ENCODE measurements at places on chromosomes 11 and 22.
A peak's percentile ranks its signal among the peaks of the same experiment; 100 is the strongest.

DNA sequence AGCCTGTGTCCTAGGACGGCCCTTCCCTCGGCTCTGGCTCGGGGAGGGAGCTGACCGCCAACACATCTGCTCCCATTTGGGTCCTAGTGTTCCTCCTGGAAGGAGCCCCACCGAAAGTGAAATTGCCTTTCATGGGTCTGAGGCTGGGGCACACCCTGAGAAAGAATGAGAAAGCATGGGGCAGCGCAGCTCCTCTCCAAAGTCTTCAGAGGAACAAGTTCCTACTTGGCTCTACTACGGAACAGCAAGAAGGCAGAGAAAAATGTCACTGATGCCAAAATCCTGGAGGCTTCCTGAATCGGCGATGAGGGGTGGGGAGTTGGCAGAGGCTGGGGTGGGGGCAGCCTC is 41.5 kb upstream of the MYEOV start:
- DNase-seq, result no peak

DNA sequence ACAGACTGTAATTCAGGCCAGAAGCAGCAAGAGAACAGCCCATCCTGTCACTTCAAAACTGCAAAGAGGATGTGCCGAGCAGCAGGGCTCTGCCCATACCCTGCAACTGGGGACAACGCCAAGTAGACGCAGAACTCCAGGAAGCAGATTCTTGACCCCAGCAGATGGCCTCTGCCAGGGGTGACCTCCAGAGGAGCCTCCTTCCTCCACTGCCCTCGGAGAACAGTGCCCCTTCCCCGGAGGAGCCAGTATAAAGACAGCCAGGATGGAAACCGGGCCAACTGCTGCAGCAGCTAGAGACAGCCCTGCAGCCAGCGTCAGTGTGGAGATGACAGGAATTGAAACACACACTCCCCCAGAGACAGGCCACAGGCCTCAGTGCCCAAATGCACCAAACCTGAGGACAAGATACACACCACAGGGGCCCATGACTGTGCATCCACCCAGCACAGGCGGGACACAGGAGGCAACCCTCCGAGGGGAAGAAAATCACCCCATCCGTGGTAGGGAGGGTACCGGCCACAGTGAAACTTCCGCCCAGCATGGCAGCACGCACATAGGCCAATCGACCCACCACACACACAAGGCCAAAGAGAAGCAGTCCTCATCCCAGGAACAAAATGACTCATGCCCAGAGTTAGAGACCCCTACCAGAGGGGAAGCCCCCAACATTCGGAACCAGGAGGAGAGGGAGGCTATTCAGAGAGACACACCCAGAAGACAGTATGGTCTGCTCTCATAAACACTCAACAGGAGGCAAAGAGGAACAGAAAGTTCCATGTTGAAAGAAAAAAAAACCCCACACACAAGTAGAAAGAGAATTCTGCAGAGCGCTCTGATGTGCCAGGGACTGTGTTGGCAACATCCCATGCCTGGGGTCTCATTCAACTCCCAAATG is 5.6 kb downstream of the AHNAK start:
- no peak for DNase-seq

DNA sequence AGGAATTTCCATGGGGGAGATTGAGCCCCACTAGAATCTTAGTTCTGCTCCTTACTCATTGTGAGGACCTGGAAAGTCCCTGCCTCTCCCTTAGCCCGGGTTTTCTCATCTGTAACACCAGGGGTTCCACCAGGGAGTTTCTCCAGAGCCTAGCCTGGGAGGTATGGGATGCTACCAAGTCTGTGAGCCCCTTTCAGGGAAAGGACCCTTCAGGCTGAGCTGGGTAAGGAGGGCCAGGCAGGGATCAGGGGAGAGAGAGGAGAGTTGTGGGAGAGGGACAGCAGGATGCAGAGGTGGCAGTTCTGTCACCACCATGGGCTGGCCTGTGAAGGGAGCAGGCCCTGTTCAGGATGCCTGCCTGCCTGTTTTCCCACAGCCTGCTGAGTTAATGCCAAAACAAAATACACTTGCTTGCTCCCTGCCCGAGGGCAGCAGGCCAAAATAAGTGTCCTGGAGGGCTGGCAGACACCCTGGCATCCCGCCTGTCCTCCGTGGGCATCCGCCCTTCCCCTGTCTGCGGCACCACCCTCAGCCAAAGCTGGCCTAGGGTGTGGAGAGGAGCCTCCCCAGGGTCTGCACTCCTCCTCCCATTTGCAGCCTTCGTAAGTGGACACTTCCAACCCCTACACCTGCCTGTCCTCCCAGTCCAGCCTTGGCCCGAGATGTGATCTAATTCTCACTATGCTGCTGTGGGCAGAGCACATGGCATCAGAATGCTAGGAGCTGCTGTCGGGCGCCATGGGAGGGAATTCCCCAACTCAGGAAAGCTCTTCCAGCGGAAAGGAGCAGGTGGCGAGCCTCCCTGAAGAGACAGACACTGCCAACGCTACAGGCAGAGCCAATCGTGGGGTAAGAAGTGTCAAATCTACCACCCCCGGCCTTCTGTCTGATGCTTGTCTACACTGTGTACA is 5.9 kb upstream of the FCHSD2 start:
- DNase-seq, result no peak

DNA sequence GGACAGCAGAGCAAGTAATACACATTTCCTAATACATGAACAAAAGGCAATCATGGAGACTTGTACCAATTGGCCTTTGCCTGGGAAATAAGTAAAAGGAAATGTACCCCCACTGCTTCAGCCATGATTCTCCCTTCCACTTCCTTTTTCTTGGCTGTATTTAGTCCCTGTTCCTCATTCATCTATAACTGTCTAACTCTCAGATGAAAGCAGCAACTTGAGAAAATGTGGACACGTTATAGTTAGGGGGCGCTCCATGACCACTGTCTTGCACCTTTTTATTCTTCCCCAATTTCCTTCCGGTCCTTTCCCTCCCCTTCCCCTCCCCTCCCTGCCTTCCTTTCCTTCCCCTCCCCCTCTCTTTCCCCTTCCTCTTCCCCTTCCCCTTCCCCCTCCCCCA is 61.3 kb upstream of the BARX2 start:
- no peak for DNase-seq

DNA sequence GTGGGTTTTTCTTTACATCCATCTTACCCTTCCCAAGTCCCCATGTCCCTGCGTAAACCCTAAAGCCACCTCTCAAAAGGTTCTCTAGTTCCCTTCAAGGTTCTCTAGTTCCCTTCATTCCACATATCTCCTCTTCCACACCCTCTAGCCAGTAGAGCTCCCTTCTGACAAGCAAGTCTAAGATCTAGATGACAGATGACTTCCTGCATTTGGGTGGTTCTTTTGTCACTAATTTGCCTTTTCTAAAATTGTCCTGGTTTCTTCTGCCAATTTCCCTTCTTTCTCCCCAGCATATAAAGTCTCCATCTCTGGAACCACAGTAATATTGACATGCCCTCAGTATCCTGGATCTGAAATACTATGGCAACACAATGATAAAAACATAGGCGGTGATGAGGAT is 7.8 kb downstream of the CD3E start:
- no peak for DNase-seq

- no peak for DNase-seq
Measured at GRCh38 chr11:71307811-71308645, 55.7 kb upstream of the SHANK2 start.

- DNase-seq, result no peak
Measured at GRCh38 chr11:96132437-96132836, 208.5 kb upstream of the MTMR2 start.

DNA sequence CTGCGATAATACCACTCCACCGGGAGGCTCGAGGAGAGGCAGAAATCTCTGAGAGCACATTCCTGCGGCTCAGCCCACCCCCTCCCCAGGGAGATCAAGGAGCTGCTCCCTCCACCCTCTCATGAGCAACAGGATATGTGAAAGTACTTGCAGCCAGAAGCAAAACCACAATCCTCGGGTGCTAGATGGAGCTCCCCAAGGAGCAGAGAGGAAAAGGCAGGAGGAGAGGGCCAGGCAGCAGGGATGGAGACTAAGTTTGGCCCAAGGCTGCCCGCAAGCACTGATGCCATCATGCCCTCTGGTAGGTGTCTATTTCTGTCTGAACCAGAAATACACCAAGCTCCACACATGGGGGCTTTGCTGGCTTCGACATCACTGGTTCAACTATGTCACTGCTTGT is 22.3 kb downstream of the VPS37C start:
- no peak for DNase-seq

DNA sequence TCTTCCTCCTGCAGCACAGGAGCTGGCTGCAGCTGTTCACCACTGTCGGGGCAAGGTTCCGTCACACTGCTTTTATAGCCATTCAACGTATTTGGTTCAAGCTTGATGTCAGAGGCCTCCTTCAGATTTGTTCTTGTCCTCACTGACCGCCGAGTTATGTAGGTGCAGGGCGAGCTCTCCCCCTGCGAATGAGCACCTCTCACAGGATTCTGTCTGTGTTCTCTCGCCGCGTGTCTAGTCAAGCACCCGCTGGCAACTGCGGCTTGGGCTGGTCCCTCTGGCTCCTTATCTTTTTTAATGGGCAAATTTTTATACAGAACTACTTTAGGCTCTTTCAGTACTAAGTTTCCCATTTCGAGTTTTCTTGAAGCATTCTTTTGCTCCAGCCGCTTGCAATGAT is 37.4 kb upstream of the CHKA start:
- DNase-seq, result no peak

DNA sequence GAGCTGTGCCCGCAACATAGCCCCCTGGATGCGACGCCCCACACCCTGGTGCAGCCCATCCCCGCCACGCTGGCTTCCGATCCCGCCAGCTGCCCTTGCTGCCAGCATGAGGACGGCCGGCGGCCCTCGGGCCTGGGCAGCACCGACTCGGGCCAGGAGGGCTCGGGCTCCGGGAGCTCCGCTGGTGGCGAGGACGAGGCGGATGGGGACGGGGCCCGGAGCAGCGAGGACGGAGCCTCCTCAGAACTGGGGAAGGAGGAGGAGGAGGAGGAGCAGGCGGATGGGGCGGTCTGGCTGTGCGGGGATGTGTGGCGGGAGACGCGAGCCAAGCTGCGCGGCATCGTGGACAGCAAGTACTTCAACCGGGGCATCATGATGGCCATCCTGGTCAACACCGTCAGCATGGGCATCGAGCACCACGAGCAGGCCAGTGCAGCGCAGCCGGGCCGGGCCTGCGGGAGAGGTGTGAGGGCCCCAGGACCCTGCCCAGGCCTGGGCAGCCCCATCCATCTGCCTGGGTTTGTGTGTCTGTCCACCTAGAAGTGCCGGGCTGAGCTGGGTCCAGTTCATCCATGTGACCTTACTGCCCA is 79.0 kb downstream of the CACNA1I start:
- DNase-seq, result no peak

- DNase-seq, result no peak
Measured at GRCh38 chr11:55342901-55343300, at the start of gene OR4A16. TSS of gene OR4A16 (plus strand) at chr11:55343201. CDS start at chr11:55343201, 0 bp downstream.

DNA sequence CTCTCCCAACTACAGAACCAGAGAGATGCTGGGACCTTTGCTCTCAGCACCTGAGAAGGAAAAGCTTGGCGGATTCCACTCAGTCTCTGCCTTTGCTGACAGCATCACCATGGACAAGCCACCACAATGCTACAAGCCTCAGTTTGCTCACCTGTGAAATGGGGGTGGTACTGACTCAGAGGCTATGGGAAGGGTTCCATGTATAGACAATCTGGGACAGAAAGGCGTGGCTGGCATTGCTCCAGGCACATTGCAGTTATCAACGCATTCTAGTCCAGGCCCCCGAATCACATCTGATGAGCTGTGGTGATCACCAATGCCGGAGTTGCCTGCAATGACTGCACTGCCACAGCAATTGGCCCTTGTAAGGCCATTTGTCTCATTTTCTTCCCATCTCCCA is 72.6 kb downstream of the ISX start:
- no peak for DNase-seq

GRCh38 chr11:123086305-123086704 is 24.4 kb upstream of the HSPA8 start:
- no peak for DNase-seq

- DNase-seq, result no peak
Measured at GRCh38 chr11:47411884-47412746, 3.7 kb downstream of the SLC39A13 start.

GRCh38 chr11:32273931-32274330 is 161.4 kb downstream of the WT1 start:
- DNase-seq, result no peak

GRCh38 chr11:12117611-12118010 is 7.2 kb downstream of the MICAL2 start:
- DNase-seq, result no peak

GRCh38 chr11:124674168-124674517 is 439 bp downstream of the SPA17 start:
- no peak for DNase-seq

GRCh38 chr22:45587638-45588505 is 83.8 kb upstream of the ATXN10 start:
- no peak for DNase-seq

- DNase-seq, result peak; percentile 8
Measured at GRCh38 chr11:85826116-85826855, 15.3 kb upstream of the SYTL2 start.

DNA sequence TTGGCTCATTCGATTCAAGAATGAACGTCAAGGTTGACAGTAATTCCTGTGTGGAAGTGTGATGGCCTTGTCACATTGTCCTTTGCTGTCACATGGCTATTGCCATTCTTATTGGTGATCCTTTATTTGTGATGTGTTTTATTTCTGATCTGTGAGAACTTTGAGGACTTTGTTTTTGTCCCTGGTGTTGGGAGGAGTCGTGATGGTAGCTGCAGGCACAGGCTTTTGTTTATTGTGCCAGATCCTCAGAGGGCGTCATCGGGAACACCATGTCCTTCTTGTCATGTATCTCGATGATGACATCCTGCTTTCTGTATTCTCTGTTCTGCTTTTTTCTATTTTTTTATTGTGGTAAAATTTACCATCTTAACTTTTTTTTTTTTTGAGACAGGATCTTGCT is 5.6 kb downstream of the PICK1 start:
- no peak for DNase-seq

DNA sequence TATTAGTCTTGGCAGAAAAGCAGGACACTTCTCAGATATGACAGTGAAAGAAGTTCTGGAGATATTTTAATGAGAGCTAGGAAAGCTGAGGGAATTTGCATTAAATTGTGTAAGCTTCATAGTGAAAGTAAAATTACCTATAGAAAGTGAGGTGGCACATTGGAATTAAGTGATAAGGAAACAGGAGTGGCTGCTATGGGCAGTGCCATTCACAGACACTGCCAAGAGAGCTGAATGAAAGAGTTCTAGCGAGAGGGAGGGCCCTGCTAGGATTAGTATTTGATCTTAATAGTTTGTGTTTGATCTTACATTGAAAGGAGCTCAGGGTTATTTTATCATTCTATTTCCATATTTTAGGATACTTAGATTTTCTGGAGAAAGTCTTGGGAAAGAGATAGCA is 351.9 kb downstream of the DDX10 start:
- no peak for DNase-seq

All from Jurkat, Clone E6-1 (cell line).